ENCODE measurements at places on chromosomes 3 and 15.

- DNase-seq, result no peak
Measured at GRCh38 chr15:82540055-82540983, at the start of gene RPS17. TSS of gene RPS17 (minus strand) at chr15:82540457. CDS start at chr15:82540428, 29 bp downstream.

DNA sequence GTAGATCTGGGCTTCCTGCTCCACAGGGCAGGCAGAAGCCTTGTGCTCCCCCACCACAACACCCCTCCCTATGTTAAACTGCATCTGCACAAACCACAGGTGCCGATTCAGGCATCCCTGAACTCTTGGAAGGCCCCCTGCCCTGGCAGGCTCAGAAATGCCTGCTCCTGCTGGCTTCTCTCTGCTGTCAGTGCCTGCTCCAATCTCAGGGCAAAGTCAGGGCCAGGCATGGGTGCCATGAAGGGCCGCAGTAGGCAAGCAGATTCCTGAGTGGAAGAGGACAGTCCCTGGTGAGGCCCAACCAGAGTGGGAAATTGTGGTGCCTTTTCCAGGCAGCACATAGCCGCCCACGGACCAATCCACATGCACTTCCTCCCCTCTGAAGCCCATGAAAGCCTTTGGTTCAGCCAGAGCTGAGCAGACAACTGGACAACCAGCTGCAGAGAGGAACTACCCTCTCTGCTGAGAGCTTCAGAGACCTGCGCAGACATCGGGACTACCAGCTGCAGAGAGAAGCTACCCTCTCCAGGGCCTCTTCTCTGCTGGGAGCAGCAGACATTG, 13.6 kb downstream of the PRR20G start:
- DNase-seq, result no peak

DNA sequence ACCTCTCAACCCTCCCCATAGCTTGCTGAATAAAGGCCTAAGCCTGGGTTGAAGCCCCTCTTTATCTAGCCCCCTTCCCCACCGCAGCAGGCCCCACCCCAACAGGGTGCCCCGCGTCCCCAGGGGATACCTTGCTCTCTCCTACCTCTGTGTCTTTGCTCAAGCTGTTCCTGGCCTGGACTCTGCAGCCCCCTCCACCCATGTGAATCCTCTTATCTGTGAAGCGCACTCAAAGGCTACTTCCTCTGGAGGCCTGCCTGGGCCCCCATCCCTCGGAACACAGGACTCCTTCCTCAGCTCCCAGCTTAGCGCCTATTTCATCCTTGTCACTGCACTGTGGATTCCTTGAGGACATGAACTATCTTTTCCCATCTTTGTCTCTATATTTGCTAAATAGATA, 61.4 kb upstream of the HERC1 start:
- DNase-seq, result no peak

DNA sequence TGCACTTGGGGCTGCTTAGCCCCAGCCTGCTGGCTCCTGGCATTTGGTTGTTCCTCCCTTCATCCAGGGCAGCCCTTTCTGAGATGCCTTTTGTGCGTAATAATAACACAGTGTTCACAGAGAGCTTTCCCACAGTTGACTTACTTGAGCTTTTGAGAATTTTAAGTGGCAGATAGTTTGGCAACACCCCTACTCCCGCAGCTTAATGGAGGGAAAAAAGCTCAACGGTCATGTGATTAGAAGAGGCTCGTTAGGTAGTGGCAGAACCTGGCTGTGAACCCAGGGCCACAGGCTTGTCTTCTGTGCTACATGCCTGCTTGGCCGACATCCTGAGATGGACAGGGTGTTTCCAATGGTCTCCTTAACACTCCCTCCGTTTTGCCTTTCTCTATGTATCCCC, 4.7 kb downstream of the KBTBD13 start:
- DNase-seq, result no peak
